Pons (tissue), 1 donor: ENCODE measurements at places on chromosomes 16 and 17.

GRCh38 chr16:86618431-86619238, 40.3 kb downstream of the FOXL1 start:
- no peak for DNase-seq

- no peak for DNase-seq
Measured at GRCh38 chr16:56275801-56276200, 84.5 kb downstream of the GNAO1 start.

- DNase-seq, result peak; percentile 66
Measured at GRCh38 chr16:2838928-2839327, 8.8 kb downstream of the ZG16B start.

- DNase-seq, result no peak
Measured at GRCh38 chr17:34378664-34379101, 15.7 kb upstream of the CCL1 start.
